Activated CD8-positive, alpha-beta T cell treated with anti-CD3 and anti-CD28 coated beads, Interleukin-2, amount 10 ng/mL, durations not matched to agents 7 days and 5 days (primary cell): ENCODE measurements at places on chromosomes 4 and X. TPM values are rescaled to one million over a fixed set of nuclear protein-coding genes. Genes with fewer than 3 reads are reported as not detected.

- peaks cover 6% of the 10 kb centered on the region for H3K4me1 ChIP-seq
- H3K27ac ChIP-seq = no peak overlapping the region
- H3K4me3 ChIP-seq = no peak overlapping the region
These were observed 11.5 kb upstream of the HOPX start for GRCh38 chr4:56692576-56692975.

GRCh38 chr4:173538148-173538908, 8.3 kb upstream of the HAND2 start:
- H3K4me1 ChIP-seq = peaks cover 9% of the 10 kb centered on the region
- no peak for DNase-seq
- H3K27ac ChIP-seq = no peak overlapping the region
- peak overlapping the region; percentile 56 for H3K4me3 ChIP-seq

GRCh38 chr4:140448830-140449229, 21.4 kb upstream of the CLGN start:
- peaks cover 35% of the 10 kb centered on the region for H3K27me3 ChIP-seq
- DNase-seq = no peak
- H3K27ac ChIP-seq = no peak overlapping the region
- no peaks in the 10 kb centered on the region for H3K36me3 ChIP-seq
- no peak overlapping the region for H3K4me3 ChIP-seq

- H3K27me3 ChIP-seq = no peaks in the 10 kb centered on the region
- H3K4me3 ChIP-seq = no peak overlapping the region
- H3K36me3 ChIP-seq = no peaks in the 10 kb centered on the region
- H3K27ac ChIP-seq = no peak overlapping the region
- DNase-seq = no peak
- no peaks in the 10 kb centered on the region for H3K4me1 ChIP-seq
These were observed 183.2 kb upstream of the TENT5D start for GRCh38 chrX:80237072-80237471.

DNA sequence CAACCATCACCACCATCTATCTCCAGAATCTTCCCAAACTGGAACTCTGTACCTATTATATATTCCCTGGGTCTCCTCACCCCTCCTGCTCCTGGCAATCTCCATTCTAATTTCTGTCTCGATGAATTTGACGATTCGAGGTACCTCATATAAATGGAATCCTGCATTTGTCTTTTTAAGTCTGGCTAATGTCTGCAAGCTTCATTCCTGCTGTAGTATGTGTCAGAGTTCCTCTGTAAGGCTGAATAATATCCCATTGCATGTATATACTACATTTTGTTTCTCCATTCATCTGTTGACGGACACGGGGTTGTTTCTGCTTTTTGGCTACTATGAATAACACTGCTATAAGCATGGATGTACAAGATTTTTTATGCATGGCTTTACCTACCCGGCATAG, 19.5 kb downstream of the PRKG2 start:
- no peak overlapping the region for H3K27ac ChIP-seq
- peaks cover 2% of the 10 kb centered on the region for H3K27me3 ChIP-seq
- H3K36me3 ChIP-seq = no peaks in the 10 kb centered on the region
- H3K4me3 ChIP-seq = no peak overlapping the region
- DNase-seq = no peak
- no peaks in the 10 kb centered on the region for H3K4me1 ChIP-seq

DNA sequence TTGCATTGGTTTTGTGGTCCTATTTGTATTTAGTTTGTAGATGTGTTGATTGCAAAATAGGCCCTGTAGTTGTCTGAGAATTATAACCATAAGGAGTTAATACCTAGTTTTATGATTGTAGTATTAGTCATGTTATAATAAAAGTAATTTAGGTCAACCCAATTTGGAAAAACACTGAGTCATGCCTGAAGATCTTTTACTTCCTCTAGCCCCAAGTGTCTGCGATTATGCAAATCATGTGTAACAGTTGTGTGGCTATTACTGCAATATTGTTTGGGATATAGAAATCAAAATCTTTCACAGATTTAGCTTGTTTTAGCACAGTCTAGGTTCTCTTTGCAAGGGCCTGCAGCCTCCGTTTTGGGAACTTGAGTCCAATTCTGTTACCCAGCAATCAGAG, 12.6 kb downstream of the SRD5A3 start:
- H3K36me3 ChIP-seq = peaks cover 4% of the 10 kb centered on the region
- no peak for DNase-seq
- H3K27ac ChIP-seq = no peak overlapping the region
- peaks cover 7% of the 10 kb centered on the region for H3K4me1 ChIP-seq
- H3K27me3 ChIP-seq = no peaks in the 10 kb centered on the region

DNA sequence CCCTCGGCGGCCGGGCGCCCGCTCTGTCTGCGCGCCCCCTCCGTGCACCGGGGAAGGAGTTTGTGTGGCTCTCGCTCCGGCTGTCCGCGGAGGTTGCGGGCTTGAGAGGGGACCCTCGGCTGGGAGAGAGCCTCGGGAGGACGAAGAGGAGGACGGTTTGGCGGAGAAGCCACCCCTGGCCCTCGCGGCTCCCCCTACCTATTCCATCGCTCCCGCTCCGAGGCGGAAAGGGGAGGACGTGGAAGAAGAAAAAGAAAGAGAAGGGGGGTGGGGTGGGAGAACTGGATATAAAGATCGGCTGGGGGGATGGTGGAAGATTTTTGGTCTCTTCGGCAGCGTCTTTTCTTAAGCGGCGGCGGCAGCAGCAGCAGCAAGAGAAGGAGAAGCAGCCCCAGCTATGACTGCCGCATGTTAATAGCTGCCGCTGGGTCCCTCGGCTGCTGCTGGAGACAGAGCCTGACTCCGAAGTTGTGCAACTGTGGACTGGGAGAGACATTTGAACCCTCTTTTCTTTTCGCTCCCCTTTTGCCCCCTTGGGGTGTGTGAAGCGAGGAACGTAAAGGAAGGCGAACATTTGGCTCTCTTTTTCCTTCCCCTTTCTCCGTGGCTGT, 895 bp downstream of the ADGRL3 start:
- H3K27ac ChIP-seq = no peak overlapping the region
- H3K27me3 ChIP-seq = peaks cover 45% of the 10 kb centered on the region
- H3K4me3 ChIP-seq = no peak overlapping the region

DNA sequence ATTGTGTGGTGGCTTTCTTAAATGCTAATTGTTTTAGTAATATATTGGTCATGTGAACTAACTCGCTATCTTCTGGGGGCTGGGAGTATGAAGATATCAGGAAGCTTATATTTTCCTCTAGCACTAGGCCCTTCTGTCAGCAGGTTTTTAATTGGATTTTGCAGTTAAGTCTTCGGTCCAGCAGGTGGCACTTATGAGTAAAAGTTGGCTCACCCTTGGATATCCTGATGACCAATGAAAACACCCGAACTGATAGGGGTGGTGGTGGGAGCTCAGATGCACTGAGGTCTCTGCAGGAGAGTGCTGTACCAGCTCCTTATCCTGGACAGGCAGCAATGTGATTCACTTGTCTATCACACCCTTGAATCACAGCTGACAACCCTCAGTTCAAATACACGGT, 1365.8 kb upstream of the DIAPH2 start:
- no peaks in the 10 kb centered on the region for H3K36me3 ChIP-seq
- H3K4me3 ChIP-seq = no peak overlapping the region
- no peaks in the 10 kb centered on the region for H3K27me3 ChIP-seq
- no peak for DNase-seq
- no peaks in the 10 kb centered on the region for H3K4me1 ChIP-seq

DNA sequence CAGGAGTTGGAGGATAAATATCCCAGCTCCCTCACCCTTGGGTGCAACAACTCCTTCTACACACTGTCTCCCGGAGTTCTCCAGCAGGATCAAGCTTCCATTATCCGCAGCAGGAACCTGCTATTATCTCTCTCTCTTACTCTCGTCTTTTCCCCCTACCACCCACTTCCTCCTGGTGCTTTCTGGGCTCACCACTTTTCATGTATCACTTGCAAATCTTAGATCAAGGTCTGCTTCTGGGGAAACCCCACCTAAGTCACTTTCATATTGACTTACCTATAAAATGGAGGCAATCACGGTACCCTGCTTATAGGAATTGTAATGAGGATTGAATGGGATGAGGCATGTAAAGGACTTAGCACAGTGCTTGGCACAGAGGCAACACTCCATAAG, 589.5 kb downstream of the BCOR start:
- peaks cover 3% of the 10 kb centered on the region for H3K4me1 ChIP-seq
- no peak overlapping the region for H3K4me3 ChIP-seq
- H3K27me3 ChIP-seq = no peaks in the 10 kb centered on the region

DNA sequence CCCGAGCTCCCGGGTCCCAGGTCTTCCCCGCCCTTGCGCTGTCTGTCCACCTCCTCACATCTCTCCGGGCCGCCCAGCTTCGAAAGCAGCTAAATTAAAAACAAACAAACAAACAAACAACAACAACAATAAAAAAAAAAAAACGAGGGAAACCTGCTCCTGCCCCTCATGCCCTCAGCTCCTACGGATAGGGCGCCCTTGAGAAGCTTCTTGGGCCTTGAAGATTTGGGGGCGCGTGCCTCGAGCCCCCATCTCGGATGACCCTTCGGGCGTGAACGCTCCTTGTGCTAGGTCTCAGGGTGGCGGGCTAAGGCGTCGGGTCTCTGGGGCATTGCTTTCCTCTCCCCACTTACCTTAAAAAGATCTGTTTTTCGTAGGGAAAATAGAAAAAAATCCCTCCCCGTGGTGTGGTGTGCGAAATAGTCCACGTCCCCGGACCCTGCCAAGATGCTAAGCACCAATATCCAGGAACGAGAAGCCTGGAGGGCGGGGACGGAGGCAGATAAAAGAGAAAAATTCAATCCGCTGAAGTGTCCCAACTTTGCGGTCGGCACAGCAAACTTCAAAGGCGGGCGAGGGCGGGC, 603 bp downstream of the NDNF start:
- H3K4me1 ChIP-seq = peaks cover 24% of the 10 kb centered on the region
- H3K27ac ChIP-seq = no peak overlapping the region
- H3K36me3 ChIP-seq = no peaks in the 10 kb centered on the region
- peaks cover 55% of the 10 kb centered on the region for H3K27me3 ChIP-seq
- peak overlapping the region; percentile 76 for H3K4me3 ChIP-seq
- DNase-seq = no peak

GRCh38 chrX:69496183-69496582, 7.9 kb upstream of the NALF2 start:
- H3K4me3 ChIP-seq = no peak overlapping the region
- no peak overlapping the region for H3K27ac ChIP-seq
- no peak for DNase-seq
- peaks cover 3% of the 10 kb centered on the region for H3K27me3 ChIP-seq

GRCh38 chr4:48557478-48557877, 67.4 kb downstream of the ZAR1 start:
- no peak overlapping the region for H3K4me3 ChIP-seq
- no peak for DNase-seq
- H3K4me1 ChIP-seq = peaks cover 5% of the 10 kb centered on the region
- H3K36me3 ChIP-seq = peaks cover 54% of the 10 kb centered on the region
- H3K27ac ChIP-seq = no peak overlapping the region

- H3K27ac ChIP-seq = no peak overlapping the region
- H3K4me1 ChIP-seq = no peaks in the 10 kb centered on the region
- H3K4me3 ChIP-seq = no peak overlapping the region
- no peaks in the 10 kb centered on the region for H3K36me3 ChIP-seq
These were observed 84.9 kb downstream of the GAB1 start for GRCh38 chr4:143421609-143422008.

GRCh38 chrX:38800981-38801845, at the start of gene MID1IP1:
TSS of gene MID1IP1 (plus strand) at chrX:38801459. CDS start at chrX:38804947, 3,488 bp downstream.
- no peaks in the 10 kb centered on the region for H3K27me3 ChIP-seq
- H3K4me1 ChIP-seq = peaks cover 11% of the 10 kb centered on the region
- peak within 1 kb of the TSS; percentile 97 for H3K27ac ChIP-seq
- DNase-seq = peak; percentile 89
- peaks cover 26% of the 10 kb centered on the region for H3K36me3 ChIP-seq
- H3K4me3 ChIP-seq = peak within 1 kb of the TSS; percentile 94

GRCh38 chrX:35728481-35728880, 69.7 kb upstream of the MAGEB16 start:
- H3K27ac ChIP-seq = no peak overlapping the region
- no peak for DNase-seq
- no peaks in the 10 kb centered on the region for H3K4me1 ChIP-seq
- no peaks in the 10 kb centered on the region for H3K27me3 ChIP-seq

DNA sequence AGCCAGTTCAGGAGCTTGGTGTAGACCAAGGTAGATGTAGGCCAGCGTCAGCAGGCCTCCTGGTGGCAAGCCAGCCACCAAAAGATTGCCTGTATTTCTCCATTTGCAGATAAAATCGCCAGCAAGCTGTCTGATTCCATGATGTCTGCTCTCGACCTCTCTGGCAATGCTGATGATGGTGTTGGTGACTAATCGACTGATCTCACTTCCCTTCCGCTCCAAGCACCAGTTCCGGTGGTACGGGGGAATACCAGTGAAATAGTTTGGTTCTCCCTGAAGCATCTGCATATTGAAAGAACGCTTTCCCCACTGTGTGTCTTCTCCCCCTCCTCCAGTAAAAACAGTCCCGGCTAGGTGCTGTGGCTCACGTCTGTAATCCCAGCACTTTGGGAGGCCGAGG, 30.4 kb downstream of the GNL3L start:
- peaks cover 41% of the 10 kb centered on the region for H3K36me3 ChIP-seq
- no peaks in the 10 kb centered on the region for H3K27me3 ChIP-seq
- no peak overlapping the region for H3K27ac ChIP-seq
- DNase-seq = no peak
- H3K4me1 ChIP-seq = no peaks in the 10 kb centered on the region
- no peak overlapping the region for H3K4me3 ChIP-seq

- H3K36me3 ChIP-seq = no peaks in the 10 kb centered on the region
- DNase-seq = no peak
- H3K27ac ChIP-seq = no peak overlapping the region
These were observed 17.0 kb upstream of the WWC2 start for GRCh38 chr4:183082053-183082452.

DNA sequence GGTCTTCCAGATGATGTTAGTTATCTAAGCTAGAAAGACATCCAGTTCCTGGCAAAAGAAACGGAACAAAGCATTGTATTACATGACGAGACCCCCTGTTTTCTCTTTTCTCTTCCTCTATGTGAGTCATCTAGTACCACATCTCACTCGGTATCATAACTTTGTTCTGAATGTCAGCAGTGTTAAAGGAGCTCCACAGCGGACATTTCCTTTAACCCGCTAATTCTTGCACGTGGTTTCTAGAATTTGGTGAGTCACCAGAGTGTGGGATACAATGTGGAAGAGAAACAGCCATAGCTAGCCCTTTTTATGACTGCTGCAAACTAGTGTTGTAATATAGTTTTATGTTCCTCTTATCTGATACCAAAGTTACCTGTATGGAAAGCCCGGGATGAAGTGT, 243.7 kb downstream of the TENM3 start:
- H3K27me3 ChIP-seq = peaks cover 8% of the 10 kb centered on the region
- H3K4me3 ChIP-seq = no peak overlapping the region
- H3K4me1 ChIP-seq = no peaks in the 10 kb centered on the region
- DNase-seq = no peak
- H3K36me3 ChIP-seq = no peaks in the 10 kb centered on the region

The RASL11B gene
- total RNA-seq = 0.13 TPM

The ARMCX6 gene
- 37.9 TPM for total RNA-seq

The SRPX gene
- 1.2 TPM for total RNA-seq

The CSN1S1 gene
- not detected for total RNA-seq
